Activated naive CD4-positive, alpha-beta T cell treated with anti-CD3 and anti-CD28 coated beads, Interleukin-2, amount 50 U/mL, for 72 hours (primary cell): ENCODE measurements at places on chromosomes 3 and 15. TPM values are rescaled to one million over a fixed set of nuclear protein-coding genes. Genes with fewer than 3 reads are reported as not detected.

The TMEM45A gene
- total RNA-seq: 6.6 TPM

- DNase-seq: no peak
Measured at GRCh38 chr15:77909182-77909940, 168.2 kb downstream of the TBC1D2B start.

DNA sequence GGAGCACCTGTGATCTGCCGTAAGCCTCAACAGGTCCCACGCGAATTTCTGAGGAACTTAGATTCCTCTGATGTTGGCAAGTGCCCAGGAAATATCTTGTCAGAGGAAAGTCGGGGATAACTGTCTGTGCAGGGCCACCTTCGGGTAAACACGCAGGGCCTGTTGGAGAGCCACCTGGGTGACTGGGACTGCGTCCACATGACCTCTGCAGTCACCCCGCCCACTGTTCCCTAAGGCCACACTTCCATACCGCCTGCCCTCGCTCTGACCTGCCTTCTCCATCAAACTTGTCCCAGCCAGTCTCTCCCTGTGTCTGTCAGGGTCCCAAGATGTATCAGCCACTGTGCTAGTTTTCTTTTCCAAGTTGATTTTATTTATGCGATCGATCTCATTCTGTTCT is 28.7 kb downstream of the BFSP2 start:
- DNase-seq: no peak

DNA sequence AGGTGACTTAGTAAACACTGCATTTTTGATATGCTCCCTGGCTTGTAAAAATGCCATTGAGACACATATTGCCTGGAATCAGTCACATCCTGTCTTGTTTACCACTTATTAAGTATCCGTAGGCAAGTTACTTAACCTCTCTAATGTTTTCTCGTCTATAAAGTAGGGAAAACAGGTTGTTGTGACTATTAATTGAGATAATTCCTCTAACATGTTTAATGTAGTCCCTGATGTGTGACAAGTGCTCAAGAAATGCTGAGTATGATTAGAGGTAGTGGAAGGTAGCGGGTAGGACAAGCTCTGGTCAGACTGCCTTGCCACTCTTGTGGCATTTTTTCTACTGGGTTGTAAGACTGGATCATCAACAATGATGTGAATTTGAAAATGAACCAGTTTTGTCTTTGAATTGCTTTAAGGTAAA is 54.1 kb downstream of the NFKBIZ start:
- DNase-seq: no peak

- no peak for DNase-seq
Measured at GRCh38 chr3:157237886-157238285, 77.9 kb upstream of the CCNL1 start.
